ENCODE measurements at places on chromosomes 5 and 9.
A peak's percentile ranks its signal among the peaks of the same experiment; 100 is the strongest.

DNA sequence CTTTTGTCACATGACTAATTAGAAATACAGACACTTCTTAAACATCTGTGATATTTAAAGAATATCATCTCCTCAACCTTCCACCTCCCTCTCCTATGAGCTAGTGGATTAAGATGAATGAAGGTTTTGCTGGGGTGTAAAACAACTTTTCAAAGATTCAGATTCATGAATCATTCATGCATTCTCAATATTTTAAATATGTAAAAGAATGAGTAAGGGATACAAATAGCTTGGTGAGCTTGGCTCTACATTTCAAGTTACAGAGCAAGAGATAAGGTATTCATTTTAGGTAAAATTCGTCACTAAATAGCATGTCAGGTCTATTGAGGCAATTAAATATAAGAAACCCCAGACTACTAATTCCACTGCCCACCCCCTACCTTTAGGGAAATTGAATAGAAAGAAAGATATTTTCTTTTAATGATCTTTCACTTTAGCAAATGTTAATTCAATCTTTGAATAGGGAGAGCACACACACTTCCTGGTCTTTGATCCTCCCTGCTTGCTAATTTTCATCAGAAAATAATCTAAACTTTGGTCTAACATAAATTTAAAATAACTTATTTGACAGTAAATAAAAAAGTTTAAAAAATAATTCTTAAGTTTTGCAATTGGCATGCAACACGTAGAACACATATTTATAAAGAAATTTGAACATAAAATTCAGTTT is 486.9 kb upstream of the ITGA1 start:
- DNase-seq: no peak

DNA sequence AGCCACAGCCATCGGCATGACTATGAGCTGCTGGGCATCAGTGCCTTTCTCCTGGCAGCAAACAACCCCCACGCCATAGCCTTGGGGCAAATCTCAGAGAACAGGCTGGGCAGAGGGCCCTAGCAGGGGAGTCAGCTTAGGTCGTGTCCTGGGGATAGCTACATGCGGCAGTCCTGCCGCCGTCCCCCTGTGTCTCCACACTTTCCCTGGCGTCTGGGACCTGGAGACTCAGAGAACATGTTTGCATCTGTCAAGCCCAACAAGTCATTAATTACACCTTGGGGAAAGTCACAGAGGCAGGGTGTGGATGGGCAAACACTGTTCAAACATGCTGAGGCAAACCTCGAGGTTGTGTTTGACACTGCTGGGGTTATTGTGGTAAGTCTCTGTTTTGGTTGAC is 123.6 kb downstream of the C5orf15 start:
- DNase-seq: peak; percentile 16

DNA sequence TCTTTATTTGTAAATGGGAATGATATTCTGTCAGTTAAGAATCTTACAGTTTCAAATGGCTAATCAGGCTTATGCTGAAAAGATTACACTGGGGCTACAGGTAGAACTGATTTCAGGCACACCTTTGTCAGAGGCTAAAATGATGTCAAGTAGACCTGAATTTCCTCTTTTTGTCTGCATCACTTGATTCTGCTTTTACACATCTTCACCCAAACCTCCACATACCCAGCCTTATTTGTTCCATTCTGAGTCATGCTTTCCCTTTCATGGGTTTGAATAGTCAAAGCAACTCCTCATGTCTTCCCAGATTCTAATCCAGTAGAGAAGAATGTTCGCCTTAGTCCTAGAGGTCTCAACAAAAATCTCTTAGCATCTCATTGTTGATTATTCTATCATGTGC is 156.4 kb downstream of the CWC27 start:
- no peak for DNase-seq

- DNase-seq: no peak
These were observed 48.7 kb downstream of the TIMD4 start for GRCh38 chr5:156914371-156914737.

DNA sequence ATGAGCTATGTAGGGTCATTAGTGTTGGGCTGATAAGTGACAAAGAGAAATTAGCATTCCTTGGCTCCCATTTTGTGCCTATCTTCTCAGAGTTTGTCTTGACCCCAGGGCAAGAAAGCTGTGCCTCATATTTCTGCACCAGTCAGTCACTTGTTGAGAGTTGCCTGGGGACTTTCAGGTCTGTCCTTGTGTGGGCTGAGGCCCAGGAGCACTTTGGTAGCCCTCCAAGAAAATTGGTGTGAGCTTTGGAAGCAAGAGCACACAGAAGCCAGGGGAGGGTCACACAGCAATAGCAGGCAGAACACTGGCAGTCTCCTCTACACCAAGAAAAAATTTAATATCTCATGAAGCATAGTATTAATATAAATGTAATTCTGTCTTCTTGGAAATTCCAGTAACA is 239.9 kb downstream of the NPR3 start:
- DNase-seq: no peak

- DNase-seq: no peak
These were observed 16.5 kb upstream of the ADRB2 start for GRCh38 chr5:148809781-148810524.

DNA sequence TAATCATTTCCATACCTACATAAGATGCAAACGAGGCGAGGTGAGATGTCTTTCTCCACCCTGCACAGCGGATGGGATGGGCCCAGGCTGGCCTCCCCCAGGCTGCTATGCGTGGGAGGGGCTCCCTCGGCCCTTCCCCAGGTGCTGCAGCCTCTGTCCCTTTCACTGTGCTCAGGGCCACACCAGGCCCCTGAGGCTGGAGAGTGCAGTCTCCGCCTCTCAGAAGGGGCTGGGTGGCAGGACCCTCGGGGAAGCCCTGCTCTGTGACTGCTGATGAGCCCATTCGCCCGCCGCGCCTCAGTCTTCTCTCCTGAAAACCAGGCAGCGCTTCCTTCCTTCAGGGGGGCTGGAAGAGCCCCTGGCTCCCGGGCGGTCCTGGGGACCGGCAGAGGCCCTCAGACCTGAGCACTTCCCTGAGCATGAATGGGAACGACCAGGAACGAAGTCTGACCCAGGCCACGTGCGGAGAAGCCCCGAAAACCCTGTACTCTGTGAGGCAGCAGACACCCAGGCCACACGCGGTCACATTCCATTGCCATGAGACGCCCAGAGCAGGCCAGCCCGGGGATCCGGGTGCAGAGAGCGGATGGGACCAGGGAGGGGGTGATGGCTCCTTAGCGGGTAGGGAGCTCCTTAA is 21.9 kb upstream of the NOTCH1 start:
- DNase-seq: peak; percentile 91

DNA sequence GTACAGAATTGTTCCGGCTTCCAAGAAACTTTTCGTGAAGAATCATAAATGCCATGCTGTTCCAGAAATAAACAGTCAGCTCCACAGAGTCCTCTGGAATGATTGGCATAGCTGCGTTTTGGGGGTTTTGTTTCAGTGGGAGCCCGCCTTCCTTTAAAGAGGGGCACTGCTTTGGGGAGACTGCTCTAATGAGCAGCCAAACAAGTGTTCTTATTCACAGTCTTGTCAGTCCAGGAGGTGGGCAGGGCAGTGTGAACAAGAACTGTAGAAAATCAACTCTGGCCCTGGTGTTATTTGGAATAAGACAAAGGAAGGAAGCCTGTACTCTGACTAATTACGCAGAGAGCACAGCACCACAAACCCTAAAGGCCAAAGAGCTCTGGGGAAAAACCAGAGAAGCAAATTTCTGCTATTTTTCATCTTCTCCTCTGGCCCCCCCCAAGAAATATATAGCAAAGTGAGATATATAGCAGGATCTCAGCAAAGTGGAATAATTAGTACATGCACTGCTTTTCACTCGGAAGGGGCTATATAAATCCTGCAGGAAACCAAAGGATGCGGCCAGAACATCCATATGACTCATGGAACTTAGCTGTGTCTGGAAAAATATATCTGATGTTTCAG is 92.9 kb downstream of the GLDC start:
- peak; percentile 51 for DNase-seq

- peak; percentile 18 for DNase-seq
These were observed 218.7 kb upstream of the S1PR3 start for GRCh38 chr9:88772575-88772974.

DNA sequence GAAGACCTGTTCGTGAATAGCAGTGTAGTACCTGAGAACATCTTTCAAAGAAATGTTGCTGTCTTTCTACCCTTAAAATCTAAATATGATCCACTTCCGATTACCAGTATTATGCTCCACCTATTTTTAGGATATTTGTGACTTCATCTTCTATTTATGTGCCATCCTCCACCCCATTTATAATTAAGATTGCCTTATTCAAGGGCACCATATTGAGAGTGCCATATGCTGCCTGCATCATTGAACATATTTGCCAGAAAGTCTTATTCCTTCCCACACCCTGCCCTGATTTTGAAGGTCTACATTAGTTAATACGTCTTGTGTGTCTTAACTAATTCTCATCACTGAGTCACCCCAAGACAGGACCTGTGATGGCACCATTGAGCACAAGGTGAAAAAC is 1076.7 kb downstream of the CDH12 start:
- DNase-seq: no peak

DNA sequence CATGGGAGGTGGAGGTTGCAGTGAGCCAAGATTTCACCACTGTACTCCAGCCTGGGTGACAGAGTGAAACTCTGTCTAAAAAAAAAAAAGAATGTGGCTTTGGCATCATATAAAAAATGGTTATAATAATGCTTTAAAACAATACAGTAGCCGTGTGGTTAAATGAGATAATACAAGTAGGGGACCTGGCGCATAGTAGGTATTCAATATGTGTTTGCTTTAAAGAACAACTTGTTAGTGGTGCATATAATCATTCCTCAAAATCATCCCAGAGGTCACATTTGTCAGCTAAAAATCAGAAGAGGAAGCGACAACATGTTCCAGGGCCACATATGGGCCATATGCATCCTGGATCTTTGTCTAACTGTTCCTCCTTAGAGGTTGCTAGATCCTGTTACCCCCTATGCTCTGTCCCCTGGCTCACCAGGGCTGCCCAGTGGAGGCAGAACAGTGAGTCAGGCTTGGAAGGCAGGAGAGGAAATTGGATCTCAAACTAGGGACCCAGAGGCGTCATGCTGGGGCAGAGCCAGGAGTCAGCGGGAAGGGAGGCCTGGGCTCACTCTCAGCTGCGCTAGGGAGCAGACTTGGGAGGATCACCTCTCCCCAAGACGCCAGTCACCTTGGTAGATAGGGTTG is 27.7 kb downstream of the LHX6 start:
- peak; percentile 54 for DNase-seq

DNA sequence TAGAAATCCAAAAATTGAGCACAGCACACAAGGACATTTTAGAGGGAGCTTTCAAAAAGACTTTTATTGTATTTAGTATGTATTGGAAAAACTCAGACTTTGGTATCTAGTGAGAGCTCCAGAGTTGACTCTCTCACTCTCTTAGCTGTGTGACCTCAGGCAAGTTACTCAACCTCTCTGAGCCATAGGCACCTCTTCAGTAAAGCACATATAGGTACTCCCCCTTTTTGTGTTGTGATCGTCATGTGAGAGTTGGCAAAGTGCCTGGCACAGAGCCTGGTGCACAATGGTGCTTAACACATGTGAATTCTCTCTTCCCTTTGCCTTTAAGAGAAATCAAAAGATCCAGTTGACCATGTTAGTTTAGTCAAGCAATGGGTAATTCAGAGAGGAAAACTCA is 186.2 kb downstream of the TMEM38B start:
- DNase-seq: no peak

DNA sequence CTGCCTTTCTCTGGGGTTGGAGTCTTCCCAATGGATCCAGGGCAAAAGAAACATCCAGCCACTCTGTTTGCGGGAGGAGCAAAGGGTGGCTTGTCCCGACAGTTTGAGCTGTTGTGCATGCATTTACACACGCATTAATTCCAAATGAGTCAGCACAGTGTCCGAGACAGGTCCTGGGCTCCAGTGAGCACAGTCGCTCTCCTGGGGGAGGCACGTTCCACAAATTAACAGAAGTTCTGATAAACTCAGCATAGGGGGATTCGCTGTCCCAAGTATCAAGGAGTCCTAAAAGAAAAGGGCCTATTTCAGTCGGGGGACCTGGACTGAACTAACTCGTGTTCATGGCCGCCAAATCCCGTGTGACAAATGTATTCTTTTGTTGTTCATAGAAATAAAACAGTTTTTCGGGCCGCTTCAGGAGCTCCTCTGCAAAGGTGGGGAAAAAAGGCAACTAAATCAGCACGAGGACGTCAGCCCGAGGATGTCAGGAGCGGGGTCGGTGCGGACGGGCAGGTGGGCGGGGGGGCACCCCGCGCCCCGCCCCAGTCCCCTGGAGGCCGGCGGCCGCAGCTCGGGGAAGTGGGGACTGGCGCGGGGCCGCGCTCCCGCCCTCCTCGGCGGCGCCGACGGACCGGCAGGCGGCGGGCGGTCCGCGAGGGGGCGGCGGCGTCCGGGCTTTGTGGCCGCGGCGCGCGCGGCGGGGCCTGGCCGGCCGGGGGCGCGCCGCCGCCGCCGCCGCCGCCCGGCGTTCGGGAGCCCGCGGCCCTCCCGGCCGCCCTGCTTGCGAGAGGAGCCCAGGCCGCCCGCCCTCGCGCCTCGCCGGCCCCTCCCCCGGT is at the start of gene MSANTD3:
Gene MSANTD3, plus strand, starts transcription at position 614 of the 836 bp plus-strand sequence. CDS start 14,796 bp downstream, outside the sequence.
- peak; percentile 90 for DNase-seq

DNA sequence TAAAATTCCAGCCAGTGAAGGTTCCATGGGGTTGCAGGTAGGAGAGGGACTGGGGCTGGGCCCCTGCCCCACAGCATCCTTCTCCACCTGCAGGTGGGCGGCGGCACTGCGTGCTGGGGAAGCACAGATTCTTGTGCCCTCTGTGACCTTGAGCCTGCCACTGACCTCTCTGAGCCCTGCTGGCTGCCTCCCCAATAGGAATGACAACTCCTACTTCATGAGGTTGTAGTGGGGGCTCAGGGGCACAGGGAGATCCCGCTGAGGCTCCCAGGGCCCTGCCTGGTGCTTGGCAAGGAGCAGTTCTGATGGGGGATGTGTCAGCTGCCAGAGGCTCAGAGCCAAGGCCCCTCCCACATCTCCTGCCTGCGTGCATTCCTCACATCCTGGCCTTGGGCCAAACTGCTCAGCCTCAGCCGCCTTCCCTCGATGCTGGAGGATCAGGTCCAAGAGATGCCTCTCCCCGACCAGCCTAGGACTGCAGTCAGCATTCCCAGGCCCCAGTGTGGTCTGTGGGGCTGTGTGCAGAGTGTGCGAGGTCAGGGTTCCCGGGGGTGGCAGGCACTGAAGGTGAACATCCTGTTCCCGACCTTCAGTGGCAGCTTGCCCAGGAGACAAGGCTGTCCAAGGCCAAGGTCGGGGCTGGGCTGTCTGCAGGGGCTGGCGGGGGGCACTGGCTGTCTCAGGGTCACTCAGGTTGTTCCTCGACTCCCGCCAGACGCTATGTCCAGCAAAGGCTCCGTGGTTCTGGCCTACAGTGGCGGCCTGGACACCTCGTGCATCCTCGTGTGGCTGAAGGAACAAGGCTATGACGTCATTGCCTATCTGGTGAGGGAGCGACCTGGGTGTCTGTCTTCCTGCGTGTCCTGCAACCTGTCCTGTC is 7.0 kb downstream of the ASS1 start:
- DNase-seq: peak; percentile 96

Measured in astrocyte of the hippocampus (primary cell).